ENCODE measurements at places on chromosomes 1 and 21.
A peak's percentile ranks its signal among the peaks of the same experiment; 100 is the strongest.

GRCh38 chr1:112285316-112285715, 110.7 kb upstream of the CTTNBP2NL start:
- DNase-seq: no peak

GRCh38 chr1:4485398-4485797, 169.0 kb upstream of the AJAP1 start:
- DNase-seq: no peak

DNA sequence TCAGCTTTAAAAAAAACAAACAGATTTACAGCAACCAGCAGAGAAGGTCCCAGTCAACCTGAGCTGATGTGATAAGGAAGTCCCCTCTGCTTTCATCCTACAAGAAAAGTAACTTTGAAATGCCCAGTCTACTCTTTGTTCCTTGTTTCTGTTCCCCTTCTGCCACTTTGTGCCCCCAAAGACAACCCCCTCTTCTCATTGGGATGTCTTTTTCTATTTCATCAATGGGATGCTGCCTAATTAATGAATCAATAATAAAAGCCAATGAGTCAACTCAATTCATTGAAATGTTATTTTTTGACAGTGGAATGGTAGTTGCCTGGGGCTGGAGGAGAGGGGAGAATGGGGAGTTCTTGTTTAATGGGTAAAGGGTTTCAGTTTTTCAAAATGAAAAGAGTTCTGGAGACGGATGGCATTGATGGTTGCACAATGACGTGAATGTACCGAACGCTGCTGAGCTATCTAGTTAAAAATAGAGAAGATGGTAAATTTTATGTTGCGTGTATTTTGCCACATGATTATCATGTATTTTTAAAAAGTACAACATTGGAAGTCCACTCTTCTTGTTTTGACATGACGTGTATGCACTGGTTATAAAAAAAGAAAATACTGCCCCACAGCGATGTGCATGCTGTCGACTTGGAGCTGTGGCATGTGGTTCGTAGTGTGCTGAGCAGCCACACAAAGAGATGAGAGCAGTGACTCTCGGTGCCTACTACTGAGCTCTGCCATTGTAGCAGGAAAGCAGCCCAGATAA, 22.4 kb upstream of the PADI2 start:
- DNase-seq: peak; percentile 37

- no peak for DNase-seq
These were observed 43.6 kb downstream of the FAAH start for GRCh38 chr1:46437723-46438122.

DNA sequence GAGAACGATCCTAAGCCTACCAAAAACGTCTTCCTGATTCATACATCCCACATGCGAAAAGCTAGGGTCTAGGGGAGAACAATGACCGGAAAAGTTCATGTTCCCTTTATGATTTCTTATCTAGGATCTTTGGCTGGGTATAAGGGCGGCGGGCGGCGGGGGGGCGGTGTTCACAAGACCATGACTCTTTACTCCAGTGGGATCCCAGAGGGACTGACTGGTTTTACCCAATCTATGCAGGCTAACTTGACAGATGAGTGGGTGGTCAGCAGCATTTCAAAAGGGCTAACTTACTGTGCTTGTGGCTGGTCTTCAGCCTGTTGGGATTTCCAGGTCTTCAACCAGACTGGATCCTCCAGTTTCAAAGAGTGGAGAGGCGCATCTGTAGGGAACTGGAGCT, 40.3 kb downstream of the CNIH3 start:
- no peak for DNase-seq

GRCh38 chr1:107991371-107992066, 26.5 kb upstream of the VAV3 start:
- no peak for DNase-seq

- no peak for DNase-seq
These were observed 129.0 kb upstream of the C1orf21 start for GRCh38 chr1:184257873-184258272.

DNA sequence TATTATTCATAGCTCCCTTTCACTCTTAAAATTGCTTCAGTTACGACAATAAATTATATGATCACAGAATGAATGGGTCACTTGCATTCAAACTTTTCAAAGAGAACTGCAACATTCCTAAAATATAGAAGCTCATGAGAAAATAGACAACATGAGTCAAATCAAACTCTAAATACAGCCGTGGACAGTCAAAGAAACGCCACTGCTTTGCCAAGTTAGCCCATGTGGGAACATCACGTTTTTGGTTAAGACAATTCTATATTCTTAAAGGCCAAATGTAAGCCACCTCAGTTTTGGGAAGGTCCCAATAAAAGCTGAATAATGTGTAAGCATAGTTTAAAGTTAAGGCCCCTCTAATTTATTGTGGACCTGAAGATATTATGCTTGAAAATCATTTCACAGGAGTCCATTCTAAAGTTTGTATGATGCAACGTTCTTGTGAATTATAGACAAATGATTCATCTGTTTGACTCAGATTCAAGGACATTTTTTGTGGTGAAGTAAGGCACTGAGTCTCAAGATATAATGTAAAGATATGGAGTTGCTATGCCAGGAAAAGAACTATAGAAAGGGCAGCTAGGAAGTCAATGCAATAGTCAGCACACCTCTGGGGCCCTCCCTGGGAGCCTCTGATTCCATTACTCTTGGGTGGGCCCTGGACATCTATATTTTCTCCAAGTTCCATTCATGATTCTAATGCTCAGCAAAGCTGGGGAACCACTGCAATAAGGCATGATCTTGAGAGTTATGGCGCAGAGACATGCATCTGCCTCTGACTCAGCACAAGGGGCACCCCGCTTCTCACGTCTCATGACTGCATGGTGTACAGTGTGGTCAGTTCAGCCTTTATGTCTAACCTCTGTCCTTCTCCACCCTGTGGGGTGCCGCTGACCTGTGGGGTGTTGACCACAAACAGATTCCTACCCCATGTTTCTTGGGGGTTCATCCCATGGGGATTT, 33.9 kb downstream of the ETS2 start:
- DNase-seq: no peak

- DNase-seq: no peak
These were observed 61.1 kb downstream of the SLC45A1 start for GRCh38 chr1:8378981-8379470.

DNA sequence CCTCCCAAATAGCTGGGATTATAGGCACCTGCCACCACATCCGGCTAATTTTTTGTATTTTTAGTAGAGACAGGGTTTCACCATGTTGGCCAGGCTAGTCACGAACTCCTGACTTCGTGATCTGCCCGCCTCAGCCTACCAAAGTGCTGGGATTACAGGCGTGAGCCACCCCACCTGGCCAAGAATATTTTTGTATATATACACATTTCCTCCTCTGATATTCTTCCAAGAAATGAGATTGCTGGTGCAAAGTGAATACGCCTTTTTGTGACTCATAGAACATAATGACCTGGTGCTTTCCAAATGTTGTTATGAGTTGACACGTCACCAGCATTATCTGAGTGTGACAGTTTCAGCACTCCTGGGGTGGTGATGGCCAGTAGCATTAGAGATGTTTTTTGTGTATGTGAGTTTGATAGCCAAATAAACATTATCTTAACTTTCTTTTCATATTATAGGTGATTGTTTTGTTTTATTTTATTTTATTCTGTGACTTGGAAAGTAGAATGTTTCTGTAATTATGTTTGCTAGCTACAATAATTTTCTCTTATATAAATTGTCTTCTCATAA, 54.9 kb downstream of the KCNK1 start:
- peak; percentile 49 for DNase-seq

GRCh38 chr1:81366173-81366572, 434.6 kb upstream of the ADGRL2 start:
- no peak for DNase-seq

GRCh38 chr1:210711825-210712612, 383.3 kb downstream of the HHAT start:
- DNase-seq: no peak

DNA sequence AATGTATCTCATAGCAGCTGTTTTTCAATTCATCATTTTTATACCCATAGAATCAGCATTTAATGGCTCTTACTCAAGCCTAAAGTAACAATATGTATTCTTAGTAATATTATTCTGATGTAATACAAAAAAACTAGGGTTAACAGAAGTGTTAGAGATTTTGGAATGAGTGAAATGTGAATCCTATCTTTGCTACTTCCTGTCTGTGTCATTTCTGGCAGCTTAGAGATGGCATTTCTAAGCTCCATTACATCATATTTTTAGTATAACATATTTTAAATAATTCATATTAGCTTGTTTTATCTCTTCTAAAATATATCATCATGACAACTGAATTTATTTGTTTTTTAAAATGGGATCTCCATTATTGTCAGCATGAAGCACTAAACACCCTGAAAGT, 90.2 kb downstream of the LRRC7 start:
- DNase-seq: no peak

- DNase-seq: peak; percentile 41
These were observed 34.0 kb downstream of the ST6GALNAC5 start for GRCh38 chr1:76901158-76901767.

DNA sequence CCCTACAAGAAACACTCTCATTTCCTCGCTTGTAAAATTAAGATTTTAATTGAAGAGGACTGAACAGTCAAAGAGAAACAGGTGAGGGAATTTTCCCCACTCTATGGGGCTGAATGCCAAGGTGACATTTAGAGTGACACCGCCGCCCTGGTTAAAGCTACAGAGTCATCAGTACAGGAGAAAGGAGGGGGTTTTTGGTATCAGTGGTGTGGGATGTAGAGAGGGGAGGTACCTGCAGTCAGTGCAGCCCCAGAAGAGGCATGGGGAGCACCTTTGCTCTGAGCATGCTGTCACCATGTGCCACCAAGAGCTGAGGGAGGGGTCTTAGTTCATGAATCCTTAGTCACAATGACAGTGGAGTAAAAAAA, 2.8 kb downstream of the DIRAS3 start:
- DNase-seq: no peak

DNA sequence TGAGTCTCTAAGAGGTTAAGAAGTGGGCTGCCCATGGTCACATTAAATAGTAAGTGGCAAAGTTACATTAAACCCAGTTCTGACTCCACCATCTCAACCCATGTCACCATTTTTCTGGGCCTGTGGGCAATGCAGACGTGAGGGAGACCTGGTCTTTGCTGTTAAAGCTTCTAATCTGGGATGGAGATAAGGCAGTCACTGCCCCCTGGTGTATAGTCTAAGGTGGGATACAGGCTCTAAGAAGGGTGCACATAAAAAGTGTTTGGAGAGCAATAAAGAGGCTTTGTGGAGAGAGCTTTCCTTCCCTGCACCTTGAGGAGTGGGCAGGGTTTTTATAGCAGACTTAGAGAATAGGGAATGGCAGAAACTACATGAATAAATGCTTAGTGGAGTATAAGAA, 141.3 kb downstream of the ROR1 start:
- no peak for DNase-seq

- DNase-seq: no peak
These were observed 6.3 kb upstream of the TMEM39B start for GRCh38 chr1:32066489-32066873.

DNA sequence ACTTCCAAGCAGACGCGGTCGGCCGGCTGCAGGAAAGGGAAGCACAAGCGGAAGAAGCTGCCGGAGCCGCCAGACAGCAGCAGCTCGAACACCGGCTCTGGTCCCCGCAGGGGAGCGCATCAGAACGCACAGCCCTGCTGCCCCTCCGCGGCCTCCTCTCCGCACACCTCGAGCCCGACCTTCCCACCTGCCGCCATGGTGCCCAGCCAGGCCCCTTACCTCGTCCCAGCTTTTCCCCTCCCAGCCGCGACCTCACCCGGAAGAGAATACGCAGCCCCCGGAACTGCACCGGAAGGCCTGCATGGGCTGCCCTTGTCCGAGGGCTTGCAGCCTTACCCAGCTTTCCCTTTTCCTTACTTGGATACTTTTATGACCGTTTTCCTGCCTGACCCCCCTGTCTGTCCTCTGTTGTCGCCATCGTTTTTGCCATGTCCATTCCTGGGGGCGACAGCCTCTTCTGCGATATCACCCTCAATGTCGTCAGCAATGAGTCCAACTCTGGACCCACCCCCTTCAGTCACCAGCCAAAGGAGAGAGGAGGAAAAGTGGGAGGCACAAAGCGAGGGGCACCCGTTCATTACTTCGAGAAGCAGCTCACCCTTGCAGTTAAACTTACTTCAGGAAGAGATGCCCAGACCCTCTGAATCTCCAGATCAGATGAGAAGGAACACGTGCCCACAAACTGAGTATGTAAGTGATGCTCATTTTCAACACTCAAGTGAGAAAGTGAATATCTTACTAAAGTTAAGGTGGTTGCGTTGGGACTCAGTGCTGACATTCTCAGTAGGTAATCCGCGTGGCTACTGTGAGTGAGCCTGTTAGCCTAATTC, 25.5 kb downstream of the UTS2 start:
- DNase-seq: peak; percentile 61

DNA sequence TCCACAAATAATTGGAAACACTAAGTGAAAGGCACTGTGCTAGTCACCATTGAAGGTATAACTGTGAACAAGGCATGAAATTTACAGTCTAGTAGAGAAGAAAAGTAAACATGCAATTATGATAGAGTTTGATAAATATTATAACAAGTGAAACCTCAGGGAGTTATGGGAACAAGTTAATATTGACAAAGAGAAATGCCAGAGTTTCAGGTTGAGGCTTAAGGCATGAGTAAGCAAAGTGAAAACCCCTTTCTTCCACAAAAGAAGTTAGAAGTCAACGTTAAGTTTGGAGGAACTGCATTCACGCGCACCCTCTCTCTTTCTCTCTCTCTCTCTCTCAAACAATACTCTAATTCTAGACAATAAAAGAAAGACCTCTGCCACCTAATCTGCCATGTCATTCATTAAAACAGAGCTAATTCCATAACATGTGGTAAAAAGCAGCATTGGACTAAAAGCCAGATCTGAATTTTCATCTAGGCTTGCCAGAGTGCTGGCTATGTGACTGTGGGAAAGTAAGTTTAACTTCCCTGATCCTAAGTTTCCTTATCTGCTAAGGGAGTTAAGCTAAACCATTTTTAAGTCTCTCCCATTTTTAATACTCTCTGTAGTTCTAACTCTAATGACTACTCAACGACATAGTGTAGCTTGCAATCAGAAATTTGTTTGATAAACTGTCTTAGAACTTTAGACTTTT, 22.0 kb downstream of the SLC44A5 start:
- DNase-seq: no peak

GRCh38 chr21:34996304-34997101, 52.6 kb downstream of the RUNX1 start:
- no peak for DNase-seq

DNA sequence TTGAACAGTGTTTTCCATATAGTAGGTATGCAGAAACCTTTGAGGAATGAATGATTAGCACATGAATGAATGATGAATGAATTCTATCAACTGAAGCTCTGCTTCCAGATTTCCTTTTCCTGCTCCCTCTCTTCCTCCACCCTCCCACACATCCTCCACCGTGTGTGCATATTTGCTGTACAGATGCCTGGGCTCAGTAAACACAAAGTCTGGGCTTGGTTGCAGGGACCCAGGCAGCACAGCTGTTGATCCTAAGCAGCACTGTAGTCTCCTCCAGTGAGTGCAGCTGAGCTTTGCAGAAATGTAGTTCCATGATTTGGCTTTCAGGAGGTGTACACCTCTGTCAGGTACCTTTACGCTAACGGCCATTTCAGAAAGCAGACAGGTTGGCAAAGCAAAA, 611.7 kb downstream of the NUF2 start:
- DNase-seq: no peak

GRCh38 chr1:151993084-151993733, 450 bp downstream of the S100A10 start:
- peak; percentile 34 for DNase-seq

GRCh38 chr1:212692774-212693644, 6.6 kb downstream of the BATF3 start:
- DNase-seq: no peak
